ENCODE measurements at places on chromosomes 6 and 20.

DNA sequence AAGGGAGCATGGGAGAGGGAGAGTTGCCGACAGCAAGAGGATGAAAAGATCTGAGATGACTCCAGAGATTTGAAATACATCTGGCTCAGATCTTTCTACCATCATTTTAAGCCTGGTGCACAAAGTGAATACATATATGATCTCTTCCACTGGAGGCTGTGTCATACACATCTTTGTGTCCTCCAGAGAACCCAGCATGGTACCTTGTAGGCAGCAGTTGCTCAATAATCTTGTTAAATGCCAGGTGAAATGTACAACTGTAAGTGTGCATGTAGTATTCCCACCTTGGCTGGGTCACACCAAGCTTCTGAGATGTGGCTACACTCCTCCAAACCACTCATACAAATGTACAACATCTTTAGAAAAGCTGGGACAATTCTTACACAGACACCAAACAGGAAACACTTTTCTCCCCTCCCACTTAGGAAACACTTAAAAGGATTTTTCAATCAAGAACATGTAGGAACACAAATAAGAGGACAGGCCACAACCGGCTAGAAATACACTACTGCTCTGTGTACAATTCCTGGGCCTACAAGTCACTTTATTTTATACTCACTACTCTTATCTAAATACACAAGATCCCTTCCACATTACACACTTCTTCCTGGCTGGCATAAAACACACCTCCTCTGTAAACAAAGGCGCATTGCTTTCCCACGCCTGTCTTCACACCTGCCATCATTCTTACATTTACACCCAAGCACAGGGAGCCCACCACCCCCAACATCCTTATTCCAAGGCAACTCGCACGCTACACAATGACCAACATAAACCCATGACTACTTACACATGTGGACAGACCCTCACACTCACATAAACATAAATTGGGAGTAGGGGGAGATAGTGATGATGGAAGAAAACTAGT, 3.8 kb upstream of the IER3 start:
- DNase-seq = no peak

GRCh38 chr6:32659856-32660595, 6.4 kb downstream of the HLA-DQB1 start:
- DNase-seq = no peak

DNA sequence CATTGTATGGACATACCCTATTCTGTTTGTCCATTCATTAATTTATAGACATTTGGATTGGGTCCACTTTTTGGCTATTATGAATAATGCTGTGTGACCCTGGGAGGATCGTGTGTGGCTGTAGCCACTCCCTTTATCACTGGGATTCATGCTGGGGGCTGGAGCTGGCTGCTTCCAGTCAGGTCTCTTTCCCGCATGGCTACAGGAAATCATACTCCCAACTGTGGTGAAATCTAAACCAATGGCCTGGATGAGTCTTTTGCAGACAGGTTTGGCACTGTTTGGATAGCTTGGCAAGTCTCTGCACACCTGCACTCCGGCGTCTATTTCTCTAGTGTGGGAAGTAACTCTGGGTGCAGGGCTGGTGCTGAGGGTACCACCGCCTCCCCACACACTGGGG, 80.4 kb downstream of the RIN2 start:
- DNase-seq = no peak

DNA sequence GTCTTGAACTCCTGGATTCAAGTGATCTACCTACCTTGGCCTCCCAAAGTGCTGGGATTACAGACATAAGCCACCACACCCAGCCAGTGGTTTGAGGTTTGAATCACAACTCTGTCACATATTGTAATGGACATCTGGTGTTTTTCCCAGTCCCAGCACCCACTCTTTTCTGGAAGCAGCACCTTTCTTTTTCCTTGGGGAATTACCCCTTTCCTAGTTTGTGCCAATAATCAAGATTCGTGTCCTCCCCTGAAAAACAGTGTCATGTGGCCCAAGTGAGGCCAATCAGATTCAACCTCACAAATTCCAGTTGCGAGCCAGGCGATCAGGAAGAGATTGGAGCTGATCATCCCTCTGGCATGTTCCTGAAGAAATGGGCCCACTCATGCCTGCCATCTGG, 71.7 kb upstream of the SGK1 start:
- no peak for DNase-seq

GRCh38 chr20:13220904-13221297, at the start of gene ISM1:
Gene ISM1 (plus strand): TSS chr20:13221274. CDS start chr20:13221777, 503 bp downstream.
- peak; percentile 29 for DNase-seq

DNA sequence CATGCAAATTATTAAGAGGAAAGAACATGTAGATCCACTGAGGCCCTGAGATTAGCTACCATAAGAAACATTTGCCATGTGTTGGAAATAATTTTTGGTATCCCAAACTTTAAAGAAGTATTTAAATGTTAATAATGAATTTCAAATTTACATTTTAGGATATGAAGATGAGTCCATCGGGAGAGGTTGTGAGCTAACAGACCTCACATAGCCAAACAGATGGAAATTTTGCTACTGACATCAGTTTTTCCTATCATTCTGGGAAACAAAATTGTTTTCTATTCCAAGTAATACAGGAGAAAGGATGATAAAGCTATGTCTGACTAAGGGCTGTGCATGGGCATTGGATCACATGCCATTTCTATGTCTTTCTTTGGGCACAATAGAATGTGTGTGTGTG, 809.6 kb downstream of the TENT5A start:
- no peak for DNase-seq

GRCh38 chr20:46893877-46894578, 615 bp upstream of the EYA2 start:
- no peak for DNase-seq

- no peak for DNase-seq
These were observed 89.8 kb downstream of the MDN1 start for GRCh38 chr6:89729818-89730217.

GRCh38 chr6:167093406-167093921, 29.4 kb upstream of the CCR6 start:
- DNase-seq = no peak

GRCh38 chr20:63471981-63472831, at the start of gene KCNQ2:
Gene KCNQ2 (minus strand): TSS chr20:63472655. CDS start chr20:63472463, 192 bp downstream.
- DNase-seq = no peak

DNA sequence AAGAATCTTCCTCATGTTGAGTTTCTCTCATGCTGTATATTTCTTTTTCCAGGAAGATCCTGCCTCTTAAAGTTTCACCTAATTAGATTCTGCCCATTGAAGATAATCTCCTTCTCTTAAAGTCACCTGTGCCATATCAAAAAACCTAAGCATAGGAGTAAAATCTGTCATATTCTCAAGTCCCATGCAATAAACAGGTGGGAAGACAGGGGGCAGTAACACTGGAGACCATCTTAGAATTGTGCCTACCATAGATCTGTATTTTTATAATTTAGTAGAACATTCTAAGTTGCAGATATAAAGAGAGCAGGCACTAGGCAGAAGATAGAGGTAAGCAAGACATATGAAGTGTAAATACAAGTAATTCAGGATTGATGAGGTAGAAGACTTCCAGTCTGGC, 763.5 kb upstream of the MANEA start:
- DNase-seq = no peak

- DNase-seq = no peak
These were observed 31.2 kb downstream of the PRR18 start for GRCh38 chr6:166277018-166277417.

- no peak for DNase-seq
These were observed 35.2 kb upstream of the BPIFA2 start for GRCh38 chr20:33132513-33133372.

- no peak for DNase-seq
These were observed 122.8 kb downstream of the FHL5 start for GRCh38 chr6:96685702-96686101.

- DNase-seq = no peak
These were observed 279.0 kb downstream of the FOXA2 start for GRCh38 chr20:22305381-22305780.

DNA sequence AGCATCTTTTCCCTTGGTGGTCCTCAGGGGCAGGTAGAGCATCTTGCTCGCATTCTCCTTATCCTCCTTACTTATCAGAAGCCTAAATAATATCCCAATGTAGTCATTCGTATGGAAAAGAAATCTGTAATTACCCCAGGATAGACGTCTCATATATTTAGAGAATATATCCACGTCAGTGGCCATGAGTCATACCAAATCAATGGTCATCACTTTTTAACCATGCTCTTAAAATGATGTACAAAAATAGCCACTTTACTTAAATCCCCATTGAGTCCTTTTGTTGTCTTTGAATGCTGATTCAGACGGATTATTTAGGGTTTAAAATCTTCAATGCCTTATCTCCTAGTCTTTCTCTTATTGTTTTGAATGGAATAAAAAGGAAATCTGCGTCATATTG, 231.7 kb upstream of the STXBP5 start:
- DNase-seq = no peak

DNA sequence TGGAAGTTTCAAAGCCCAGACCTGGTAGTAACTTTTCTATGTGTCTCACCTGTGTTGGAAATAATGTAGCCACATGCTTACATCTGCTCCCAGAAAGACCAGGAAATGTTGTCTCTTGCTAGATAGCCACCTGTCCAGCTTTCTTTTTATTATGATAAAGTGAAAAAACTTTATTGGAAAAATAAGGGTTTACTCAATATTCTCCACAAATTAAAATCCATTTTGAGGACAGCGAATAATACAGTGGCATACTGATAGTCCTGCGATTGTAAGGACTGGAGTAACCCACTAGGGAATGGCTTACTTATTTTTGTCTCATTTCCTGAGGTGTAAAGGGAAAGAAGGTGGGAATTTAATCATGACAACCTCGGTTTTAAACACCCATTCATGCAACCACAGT, 100.1 kb downstream of the HFE start:
- DNase-seq = no peak

- DNase-seq = no peak
These were observed 64.7 kb downstream of the TRAM2 start for GRCh38 chr6:52512199-52512598.

GRCh38 chr6:1200409-1201101, 111.3 kb upstream of the FOXQ1 start:
- no peak for DNase-seq

GRCh38 chr20:50467718-50468356, 42.3 kb upstream of the PTPN1 start:
- DNase-seq = no peak

Data from stimulated activated CD4-positive, alpha-beta T cell treated with anti-CD3 and anti-CD28 coated beads, Interleukin-4, amount 100 ng/mL, for 48 hours (primary cell).